ENCODE measurements at places on chromosomes 12 and 14.
A peak's percentile ranks its signal among the peaks of the same experiment; 100 is the strongest.

DNA sequence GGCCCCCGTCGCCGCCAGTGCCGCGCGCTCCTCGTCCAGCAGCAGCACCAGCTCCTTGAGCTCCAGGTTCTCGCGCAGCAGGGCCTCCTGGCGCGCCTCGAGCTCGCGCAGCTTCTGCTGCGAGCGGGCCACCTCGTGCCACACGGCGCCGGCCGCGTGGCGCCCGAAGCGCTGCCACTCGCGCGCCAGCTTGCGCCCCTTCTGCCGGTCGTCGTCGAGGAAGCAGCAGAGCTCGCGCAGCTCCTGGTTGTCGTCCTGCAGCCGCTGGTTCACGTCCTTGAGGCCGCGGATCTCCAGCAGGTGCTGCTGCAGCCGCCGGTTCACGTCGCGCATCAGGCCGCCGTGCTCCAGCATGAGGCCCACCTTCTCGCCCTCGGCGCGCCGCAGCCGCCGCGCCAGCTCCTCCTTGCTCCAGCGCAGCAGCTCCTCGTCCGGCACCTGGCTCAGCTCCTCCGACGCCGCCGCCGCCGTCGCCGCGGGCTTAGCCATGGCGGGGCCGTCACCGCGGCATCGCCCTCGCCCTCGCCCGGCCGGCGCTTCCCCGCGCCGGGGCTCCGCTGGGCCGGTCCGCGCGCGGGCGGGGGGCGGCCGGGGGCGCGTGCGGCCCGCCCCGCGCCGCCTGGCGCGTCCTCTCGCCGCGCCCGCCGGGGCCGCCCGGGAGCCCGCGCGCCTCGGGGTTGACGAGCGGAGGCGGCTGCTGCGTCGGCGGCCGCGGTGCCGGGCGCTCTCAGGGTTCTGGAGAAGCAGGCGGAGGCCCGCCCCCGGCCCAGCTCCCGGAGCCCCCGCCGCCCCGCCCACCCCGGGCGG, at the start of gene CCDC85C:
CCDC85C (minus strand) TSS at position 737 of the 807 bp plus-strand sequence; CDS start at position 489, 248 bp downstream.
- DNase-seq: peak; percentile 60

DNA sequence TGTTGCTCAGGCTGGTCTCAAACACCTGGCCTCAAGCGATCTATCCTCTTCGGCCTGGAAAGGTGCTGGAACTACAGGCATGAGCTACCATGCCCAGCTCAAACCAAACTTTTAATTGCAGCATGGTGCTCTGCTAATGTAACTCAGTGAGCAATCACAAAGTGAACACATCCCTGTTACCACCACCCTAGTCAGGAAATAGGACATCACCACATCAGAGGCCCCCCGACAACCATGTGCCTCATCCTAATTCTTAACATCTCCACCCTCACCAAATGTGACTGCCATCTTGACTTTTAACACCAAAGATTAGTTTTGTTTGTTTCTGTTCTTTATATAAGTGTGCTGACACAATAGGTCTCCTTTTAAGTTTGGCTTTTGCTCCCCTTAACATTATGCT, 22.8 kb upstream of the SDR39U1 start:
- no peak for DNase-seq

DNA sequence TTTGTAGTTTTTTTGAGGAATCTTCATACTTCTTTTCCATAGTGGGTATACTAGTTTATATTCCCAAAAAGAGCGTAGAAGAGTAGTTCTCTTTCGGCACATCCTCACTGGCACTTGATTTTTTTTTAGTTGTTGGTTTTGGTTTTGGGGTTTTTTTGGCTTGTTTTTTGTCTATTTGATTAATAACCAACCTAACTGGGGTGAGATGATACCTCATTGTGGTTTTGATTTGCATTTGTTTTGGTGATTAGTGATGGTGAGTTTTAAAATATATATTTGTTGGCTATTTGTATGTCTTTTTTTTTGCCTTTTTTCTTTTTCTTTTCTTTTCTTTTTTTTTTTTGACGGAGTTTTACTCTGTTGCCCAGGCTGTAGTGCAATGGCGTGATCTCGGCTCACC, 69.7 kb upstream of the BTG1 start:
- no peak for DNase-seq

DNA sequence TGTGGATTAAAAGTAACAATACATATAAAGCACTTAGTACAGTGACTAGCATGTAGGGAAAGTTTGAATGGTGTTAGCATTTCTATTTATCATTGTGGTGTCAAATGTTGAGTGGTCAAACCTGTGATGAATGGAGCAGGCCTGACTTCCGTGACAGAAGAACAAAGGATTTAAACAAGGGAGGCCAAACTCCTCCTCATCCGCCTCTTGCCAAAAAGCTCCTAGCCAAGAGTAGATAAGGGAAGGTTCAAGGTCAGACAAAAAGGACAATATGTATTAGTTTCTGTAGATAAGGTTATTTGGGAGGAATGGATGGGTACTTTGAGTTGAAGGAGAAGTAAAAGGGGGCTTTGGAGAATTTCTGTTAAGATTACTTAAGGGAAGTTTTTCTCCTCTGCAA, 6.5 kb downstream of the RNASE7 start:
- no peak for DNase-seq

DNA sequence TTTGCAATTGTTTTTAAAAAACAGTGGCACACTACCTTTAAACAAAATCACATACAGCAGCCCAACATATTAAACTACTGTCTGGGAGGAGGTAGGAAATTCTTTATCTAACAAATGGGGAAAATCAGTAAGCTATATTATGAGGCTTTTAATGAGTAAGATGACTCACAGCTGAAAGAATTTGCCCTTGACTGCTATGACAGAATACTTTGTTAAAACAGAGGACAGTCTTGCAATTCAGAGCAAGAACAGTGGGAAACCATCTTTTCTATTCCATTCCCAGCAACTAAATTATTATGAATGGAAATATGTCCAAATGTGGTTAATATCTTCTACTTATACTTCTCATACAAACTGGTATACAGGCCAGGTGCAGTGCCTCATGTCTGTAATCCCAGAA, 49.2 kb upstream of the SGPP1 start:
- DNase-seq: peak; percentile 55

DNA sequence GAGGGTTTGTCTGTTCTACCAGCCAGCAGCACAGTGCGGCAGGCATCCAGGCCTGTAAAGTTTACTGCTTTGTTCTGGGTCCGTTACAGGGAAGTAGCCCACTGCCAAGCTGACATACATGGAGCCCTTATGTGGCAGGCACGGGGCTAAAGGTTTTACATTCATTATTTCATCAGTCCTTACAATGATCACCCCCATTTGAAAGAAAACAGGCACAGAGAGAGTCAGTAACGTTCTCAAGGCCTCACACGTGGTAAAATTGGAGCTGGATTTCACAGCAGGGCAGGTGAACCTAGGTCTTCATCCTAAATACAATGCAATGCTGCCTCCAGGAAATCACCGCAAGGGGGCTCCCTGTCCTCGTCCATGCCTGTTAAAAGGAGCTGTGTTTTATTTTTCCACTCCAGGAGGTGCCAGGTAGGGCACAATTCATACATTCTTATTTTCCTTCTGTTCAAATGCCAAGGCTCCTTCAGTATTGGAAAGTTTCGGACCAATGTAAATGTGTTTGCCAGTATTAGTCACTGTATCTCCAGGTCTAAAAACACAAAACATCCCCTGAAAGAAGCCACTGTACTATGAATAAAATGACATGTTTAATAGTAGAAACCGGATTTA, 172.2 kb upstream of the GZMB start:
- DNase-seq: peak; percentile 65

- no peak for DNase-seq
These were observed 40.6 kb downstream of the PPP1R13B start for GRCh38 chr14:103806805-103807204.

DNA sequence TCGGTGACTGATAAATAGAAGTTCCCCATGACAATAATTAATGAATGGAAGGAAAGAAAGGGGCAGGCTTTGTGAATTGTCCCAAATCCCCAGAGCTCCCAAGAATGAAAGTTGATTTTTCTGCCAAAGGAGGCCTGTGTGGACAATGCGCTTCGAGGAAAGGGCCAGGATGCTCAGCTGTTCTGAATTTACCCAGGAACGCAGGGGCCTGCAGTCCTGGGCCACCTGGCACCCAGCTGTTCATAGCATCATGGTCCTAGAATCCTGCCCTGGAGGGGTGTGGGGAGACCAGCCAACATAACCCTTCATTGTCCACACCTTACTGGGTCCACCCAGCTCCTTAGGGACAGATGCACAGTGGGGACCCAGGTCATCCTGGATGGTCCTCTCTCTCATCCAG, 587.5 kb downstream of the BCL11B start:
- DNase-seq: no peak

GRCh38 chr12:1956716-1957115, 38.3 kb upstream of the CACNA2D4 start:
- no peak for DNase-seq

- no peak for DNase-seq
These were observed 212.8 kb upstream of the SSTR1 start for GRCh38 chr14:37994846-37995372.

DNA sequence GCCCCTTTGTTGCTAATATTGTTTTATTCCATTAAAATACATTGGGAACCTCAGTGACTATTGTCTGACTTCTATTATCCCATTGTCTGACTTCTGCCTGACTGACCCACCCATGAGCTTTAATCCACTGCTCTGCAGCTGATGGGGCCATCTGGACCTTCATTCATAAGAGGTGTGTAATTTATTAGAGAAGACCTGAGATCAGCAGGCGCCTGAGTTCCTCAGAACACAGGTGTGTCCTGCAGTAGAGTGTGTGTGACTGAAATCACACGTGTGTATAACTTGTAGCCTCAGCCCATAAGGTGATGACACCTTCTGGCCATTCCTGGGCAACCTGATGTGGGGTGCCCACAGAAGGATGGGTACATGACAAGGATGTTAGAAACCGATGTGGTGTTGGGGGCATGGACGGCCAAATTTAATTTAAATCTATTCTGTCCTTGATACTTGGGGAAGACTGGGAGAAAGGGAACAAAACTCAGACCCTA, 821.0 kb downstream of the TMEM121 start:
- no peak for DNase-seq

DNA sequence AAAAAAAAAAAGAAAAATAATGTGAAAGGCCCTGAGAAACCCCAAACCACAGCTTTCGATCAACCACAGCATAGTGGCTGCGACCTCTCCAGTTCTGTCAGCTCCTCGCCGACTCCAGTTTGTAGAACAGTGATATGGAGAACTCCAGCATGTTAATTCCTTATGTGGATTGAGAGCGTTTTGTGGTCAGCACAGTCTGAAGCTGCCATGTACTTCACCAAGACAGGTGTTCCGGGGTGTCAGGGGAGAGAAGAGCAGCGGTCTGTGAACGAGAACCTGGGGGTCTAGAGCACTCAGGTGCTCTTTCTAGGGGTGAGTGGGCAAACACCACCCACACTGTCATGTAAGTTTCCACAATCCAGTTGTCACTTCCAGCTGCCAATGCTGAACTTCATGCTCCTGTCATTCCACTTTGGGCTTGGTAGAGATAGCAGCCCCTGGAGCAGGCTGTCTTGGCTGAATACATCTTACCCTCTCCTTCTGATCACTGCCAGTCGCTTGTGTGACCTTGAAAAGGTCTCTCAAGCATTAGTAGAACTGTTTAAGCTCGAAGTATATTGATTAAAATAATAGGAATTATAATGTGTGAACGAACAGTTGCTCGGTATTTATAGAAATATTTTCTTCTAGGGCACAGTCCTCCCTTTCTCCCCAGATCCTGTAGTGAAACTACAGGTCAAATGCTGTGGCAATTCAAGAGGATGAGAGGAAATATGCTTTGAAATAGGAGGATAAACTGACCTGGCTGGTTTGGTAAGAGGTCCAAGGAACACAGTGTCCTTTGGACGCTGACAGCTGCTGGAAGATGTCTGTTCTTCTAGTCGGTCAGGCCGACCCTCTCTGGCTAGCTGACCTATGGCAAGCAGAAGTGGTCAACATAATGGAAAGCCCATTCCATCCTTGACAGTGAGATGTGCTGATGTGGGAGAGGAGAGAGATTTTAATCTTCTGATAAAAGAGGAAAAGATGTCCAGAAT, 15.7 kb upstream of the MAX start:
- no peak for DNase-seq

DNA sequence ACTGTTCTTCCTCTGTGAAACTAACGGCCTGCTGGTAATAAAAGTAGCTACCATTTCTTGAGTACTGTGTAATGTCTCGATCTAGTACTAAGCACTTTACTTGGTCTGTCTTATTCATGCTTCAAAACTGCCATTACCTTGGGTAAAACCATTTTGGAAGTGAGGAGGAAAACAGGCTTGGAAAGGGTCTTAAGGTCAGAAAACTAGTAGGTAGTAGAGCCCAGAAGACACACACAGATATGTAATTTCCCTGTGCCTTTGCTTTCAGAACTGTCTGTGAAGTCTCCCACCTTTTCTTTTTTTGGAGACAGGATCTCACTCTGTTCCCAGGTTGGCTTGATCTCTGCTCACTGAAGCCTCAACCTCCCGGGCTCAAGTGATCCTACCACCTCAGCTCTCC, 3.4 kb upstream of the DDX55 start:
- DNase-seq: no peak

- no peak for DNase-seq
These were observed 7.2 kb downstream of the EEA1 start for GRCh38 chr12:92921877-92922276.

- DNase-seq: no peak
These were observed 34.7 kb downstream of the CNOT2 start for GRCh38 chr12:70277973-70278372.

DNA sequence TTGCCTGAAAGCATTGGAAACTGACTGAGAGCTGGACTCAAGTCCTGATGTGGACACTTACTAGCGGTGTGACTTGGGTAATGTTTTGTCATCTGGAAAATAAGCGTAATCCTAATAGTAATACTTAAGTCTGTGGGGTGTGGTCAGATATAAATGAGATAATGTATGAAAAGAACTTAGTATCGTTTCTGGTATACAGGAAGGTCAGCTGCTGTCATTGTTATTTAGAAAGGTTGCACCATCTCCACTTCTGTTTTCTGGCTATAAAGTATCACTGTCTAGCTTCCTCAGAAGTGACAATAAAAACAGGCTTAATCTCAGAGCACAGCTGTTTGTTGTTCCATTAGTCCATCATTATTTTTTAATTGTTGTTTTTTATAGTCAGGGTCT, 34.1 kb upstream of the TUBA1C start:
- DNase-seq: no peak

DNA sequence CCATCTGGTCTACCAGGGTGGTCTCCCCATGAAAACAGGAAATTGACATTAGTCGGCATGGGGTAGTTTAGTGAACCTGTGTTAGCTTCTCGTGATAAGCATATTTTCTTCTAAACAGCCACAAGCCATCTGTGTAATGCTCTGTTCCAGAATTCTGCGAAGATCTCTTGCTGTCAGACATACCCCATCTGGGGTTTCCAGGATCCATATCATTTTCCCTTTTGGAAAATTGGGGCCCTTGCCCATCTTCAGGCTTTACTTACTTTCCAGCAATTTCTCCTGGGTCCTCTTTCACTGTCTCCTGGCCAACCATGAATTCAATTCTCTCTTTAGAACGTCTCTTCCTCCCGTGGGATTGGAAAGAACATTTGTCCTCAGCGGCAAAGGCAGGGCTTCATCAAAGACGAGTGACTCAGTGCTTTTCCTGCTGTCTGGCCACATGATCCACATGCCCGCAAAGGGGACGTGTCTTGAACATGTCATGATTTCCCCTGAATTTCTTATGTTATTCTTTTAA, 21.4 kb upstream of the NCOR2 start:
- DNase-seq: peak; percentile 59

Measured in SW480 (cell line).